ENCODE measurements at places on chromosomes 2 and 18.

GRCh38 chr2:84492571-84492970, 23.7 kb upstream of the DNAH6 start:
- DNase-seq: no peak

GRCh38 chr2:215624423-215624829, 188.6 kb upstream of the FN1 start:
- DNase-seq: no peak

GRCh38 chr2:191950132-191950874, 103.4 kb upstream of the CAVIN2 start:
- no peak for DNase-seq

GRCh38 chr2:227780981-227781615, 32.5 kb upstream of the CCL20 start:
- DNase-seq: no peak
